RPMI8226 (cell line): ENCODE measurements at places on chromosomes 6 and 20.
A peak's percentile ranks its signal among the peaks of the same experiment; 100 is the strongest.

DNA sequence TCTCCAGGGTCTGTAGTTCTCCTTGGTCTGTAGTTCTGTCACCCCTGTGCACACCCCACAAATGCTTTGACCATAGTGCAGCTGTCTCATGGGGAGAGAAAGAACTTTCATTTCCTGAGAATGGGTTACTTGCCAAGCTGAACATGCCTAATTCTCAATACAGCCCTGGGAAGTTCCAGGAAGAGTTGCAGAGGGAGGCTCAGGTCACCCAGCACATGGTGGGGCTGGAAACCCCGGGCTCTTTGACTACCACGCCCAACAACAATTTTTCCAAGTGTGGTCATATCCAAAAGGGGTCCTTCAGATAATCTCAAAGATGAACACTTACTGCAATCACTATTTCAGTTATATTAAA, 2.2 kb upstream of the PTPRA start:
- no peak for DNase-seq

GRCh38 chr6:10595731-10596664, 74.8 kb downstream of the GCNT2 start:
- peak; percentile 44 for DNase-seq

DNA sequence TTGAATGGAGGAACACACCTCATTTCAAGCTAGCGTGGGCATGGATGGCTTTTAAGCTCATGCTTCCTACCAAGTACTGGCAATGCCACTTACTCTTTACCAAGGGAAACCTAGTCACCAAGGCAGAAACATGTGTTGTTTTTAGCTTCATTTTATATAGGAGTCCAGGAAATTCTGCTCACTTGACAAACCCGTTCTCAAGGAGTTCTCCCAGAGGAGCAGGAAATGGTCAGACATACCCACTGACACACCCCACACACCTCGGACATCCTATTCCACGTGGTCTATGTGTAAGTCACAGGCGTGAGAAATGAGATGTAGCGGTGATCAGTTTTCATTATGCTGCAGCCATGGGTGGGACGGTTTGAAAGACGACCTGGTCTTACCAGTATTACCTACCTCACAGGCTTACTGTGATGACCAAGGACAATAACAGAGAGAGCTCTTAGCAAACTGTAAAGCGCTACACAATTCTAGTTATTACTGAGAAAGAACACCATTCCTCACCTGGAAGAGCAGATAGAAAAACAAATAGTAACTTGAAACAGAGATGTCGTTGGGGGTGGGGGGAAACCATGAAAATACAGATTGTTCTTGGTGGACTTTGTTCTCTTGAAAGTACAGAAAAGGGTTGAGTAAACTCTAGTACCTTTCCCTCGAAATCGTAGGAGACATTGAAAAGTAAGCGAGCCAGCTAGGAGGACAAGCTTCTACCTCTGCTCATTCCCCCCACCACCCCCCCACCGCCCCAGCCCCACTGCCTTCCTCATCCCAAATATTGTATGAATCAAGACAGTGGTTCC, 1.7 kb downstream of the CNKSR3 start:
- no peak for DNase-seq

- no peak for DNase-seq
Measured at GRCh38 chr20:54268941-54269340, 61.1 kb downstream of the PFDN4 start.

GRCh38 chr6:93416571-93417420, 2.6 kb downstream of the EPHA7 start:
- DNase-seq, result no peak

DNA sequence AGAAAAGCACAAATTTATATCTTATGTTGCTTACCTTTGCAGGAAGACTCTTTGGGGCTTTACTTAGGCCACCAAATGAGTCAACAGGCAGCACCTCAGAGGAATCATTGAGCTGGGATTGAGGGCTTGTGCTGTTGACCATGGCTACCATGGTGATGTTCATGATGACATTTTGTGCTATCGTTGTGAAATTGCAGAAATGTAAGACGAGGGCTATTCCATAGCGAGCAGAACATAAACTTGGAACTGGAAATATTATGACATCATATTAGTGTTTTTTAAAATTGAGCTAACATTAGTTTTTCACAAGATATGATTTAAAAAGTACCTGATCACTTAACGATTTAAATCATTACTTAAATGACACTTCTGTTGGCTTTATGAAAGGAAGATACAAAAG, 11.8 kb downstream of the SLC17A3 start:
- DNase-seq, result no peak

- DNase-seq, result no peak
Measured at GRCh38 chr6:43231053-43231452, 1.8 kb upstream of the DNPH1 start.

- peak; percentile 35 for DNase-seq
Measured at GRCh38 chr6:45728674-45729073, 287.0 kb downstream of the CLIC5 start.

- no peak for DNase-seq
Measured at GRCh38 chr6:10310330-10310653, 104.6 kb downstream of the TFAP2A start.

GRCh38 chr6:7818257-7819214, 92.1 kb downstream of the TXNDC5 start:
- no peak for DNase-seq

DNA sequence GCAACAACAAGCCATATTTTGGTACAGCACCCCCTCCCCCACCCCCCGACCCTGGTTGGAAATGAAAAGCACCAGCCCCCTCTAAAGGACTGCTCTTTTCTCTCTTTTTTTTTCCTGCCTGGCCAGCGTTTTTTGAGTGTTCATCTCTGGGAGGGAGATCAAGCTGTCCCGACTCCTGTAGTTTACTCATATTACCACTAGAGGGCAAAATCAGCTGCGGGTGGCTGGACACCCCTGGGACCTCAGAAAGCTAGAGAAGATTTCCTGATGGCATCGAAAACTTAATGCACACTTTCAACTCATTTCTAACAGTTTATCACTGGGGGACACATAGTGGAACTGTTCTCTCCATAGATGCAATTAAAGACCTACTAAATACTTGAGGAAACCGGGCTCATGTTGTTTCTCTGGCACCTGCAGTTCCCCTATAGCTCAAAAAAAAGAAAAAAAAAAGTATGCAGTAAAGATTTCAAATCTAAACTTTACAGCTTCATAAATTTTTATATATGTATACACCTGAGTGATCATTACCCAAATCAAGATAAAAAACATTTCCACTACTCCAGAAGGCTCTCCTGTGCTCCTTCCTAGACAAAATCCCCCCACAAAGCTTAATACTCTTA, 24.4 kb downstream of the CNBD2 start:
- peak; percentile 86 for DNase-seq

DNA sequence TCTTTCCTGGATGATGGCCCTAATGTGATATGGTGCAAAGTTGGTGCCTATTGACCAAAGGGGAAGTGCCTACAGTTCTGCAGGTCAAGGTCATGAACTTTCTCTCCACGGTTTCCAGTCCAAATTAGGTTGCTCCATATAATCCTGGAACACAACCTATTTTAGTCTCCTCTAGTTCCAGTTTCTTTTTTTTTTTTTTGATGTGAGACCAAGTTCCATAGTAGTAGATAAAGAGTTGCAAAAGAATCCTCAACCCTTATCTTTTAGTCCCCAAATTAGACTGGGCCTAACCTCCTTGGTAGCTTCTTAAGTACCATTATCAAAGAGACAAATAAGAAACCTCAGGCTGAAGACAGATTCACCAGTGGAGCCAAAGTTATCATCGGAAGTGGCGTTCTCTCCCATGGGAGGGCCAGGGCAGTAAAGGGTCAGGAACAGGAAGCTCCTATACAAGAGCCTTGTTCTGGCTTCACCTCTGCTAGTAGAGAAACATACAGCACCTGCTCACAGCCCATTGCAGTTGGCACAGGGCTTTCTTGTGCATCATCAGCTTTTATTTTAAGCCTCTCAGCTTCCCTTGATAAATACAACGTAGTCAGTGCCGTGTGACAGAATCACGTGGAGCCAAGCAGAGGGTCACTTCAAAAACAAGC, 132.2 kb upstream of the RREB1 start:
- peak; percentile 60 for DNase-seq

- DNase-seq, result no peak
Measured at GRCh38 chr6:147081076-147081609, 123.1 kb upstream of the STXBP5 start.

DNA sequence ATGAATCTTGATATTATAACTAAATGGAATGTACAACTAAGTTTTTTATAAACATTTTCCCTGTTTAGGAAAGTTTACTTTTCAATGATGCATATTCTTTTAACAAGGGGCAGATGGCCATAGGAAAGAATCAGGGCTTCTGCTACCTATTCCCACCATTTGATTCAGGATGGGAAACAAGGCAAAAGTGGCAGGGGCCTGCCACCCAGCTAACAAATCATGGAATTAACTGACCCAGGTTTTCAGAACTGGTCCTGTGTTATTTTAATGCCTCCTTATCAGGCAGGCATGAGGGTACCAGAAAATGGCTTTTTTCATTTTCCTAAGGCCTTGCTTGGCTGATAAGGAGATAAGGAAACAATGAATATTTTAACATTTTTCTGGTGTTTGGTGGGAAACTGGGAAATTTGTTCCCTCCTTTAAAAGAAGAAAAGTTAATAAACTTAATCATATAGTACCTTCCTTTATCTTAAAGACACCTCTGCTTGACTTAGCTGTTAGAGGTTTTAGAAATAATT, 6.7 kb downstream of the POU3F2 start:
- DNase-seq, result no peak

DNA sequence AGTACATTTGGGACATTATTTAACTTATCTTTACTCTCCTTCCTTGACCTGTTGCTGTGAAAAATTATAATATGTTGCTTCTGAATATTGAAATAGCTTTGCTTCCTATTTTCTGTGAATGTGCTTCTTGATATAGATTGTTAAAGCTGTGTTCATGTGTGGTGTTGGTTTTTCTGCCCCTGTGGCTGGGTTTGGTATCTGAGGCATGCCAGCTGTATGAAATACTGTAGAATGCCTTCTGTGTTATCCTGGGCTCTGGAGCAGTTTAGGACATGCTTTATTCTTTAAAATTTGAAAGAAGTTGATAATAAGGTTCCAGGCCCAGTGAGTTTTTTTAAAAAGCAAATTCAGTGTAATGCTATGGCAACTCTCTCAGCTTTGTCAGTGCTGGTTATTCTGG, 71.7 kb downstream of the HIVEP1 start:
- DNase-seq, result no peak

- DNase-seq, result no peak
Measured at GRCh38 chr6:36929152-36929551, 25.4 kb upstream of the PI16 start.

DNA sequence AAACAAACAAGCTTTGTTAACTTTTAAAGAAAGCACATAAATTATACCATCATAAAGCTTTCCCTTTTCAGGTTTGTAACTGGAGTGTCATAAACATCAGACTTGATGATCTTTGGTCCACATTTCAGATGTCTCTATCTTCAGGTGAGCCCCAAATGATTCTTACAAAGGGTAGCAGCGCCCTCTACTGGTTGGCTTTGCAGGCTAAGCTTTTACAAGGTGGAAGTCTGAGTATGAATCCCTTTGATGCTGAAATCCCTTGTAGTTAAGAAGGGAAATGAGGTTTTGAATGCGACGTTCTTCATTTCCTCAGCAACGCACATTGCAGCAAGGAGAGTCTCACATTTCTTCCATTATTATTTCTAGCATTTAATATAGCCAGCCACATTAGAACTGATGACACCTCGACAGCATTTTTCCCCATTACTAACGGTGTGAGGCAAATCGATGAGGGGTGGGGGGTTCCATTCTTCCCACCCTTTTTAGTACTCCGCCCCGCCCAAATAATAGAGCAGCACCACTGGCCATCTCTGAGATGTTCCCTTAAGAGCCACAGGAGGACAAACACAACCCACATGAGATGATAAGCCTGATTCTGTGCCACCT, 126.3 kb upstream of the NT5E start:
- peak; percentile 73 for DNase-seq

GRCh38 chr6:158333094-158333493, 20.8 kb downstream of the TULP4 start:
- DNase-seq, result no peak

GRCh38 chr20:19677336-19677735, 80.7 kb upstream of the RIN2 start:
- no peak for DNase-seq

DNA sequence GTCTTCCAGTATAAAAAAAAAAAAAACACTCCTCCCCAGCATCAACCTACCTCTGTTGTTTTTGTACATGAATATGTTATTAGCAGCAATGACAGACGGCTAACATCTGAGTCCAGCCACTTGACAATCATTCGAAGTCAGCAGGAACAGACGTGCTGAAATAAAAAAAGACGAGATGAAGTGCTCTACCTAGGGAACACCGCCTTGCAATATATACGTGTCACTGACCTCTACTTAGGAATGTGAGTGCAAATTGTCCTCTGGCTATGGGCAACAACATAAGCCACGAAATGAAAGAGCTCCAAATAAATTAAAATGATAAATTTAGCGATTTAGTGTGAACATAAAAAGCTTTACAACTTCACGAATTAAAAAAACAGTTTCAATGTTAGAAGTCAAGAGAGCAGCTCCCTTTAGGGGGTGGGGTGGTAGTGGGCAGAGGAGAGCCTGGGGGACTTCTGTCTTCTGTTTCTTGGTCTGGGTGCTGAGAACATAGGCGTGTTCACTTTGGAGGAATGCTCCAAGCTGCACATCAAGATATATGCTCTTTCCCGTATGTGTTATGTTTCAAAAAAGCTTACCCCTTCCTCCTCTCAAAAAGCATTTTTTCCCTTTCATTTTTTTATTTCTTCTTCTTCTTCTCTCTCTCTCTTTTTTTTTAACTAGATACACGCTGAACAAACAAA, 23.3 kb downstream of the EDN1 start:
- no peak for DNase-seq

DNA sequence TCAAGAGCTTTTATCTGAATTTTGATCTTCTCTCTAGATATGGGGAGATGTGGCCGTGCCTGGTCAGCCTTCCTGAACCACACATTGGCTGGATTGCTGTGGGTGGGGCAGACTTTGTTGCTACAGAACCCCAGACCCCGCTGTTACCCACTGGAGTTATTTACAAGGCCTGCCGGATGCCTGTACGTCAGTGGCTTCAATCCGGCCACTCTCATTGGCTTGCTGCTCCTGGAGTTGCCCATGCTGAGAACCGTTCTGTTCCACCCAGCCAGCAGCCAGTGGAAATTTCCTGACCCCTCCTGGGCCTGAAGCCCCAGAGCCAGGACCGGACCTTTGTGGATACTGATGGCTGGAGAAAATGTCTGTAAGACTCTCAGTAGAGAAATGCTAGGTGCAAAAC, 101.9 kb downstream of the TFAP2C start:
- DNase-seq, result no peak

GRCh38 chr20:15496501-15497039, 1076.7 kb downstream of the KIF16B start:
- no peak for DNase-seq
